Heart right ventricle (tissue), 16 donors: ENCODE measurements at places on chromosomes 16 and 17. TPM values are rescaled to one million over a fixed set of nuclear protein-coding genes. Genes with fewer than 3 reads are reported as not detected.

- H3K27ac ChIP-seq: no peak overlapping the region
- H3K4me1 ChIP-seq: no peaks in the 10 kb centered on the region
- H3K36me3 ChIP-seq: no peaks in the 10 kb centered on the region
- DNase-seq: no peak
- H3K4me3 ChIP-seq: no peak overlapping the region
- H3K27me3 ChIP-seq: peaks cover 59% of the 10 kb centered on the region
Measured at GRCh38 chr17:58233543-58233942, 4.8 kb upstream of the LPO start.

DNA sequence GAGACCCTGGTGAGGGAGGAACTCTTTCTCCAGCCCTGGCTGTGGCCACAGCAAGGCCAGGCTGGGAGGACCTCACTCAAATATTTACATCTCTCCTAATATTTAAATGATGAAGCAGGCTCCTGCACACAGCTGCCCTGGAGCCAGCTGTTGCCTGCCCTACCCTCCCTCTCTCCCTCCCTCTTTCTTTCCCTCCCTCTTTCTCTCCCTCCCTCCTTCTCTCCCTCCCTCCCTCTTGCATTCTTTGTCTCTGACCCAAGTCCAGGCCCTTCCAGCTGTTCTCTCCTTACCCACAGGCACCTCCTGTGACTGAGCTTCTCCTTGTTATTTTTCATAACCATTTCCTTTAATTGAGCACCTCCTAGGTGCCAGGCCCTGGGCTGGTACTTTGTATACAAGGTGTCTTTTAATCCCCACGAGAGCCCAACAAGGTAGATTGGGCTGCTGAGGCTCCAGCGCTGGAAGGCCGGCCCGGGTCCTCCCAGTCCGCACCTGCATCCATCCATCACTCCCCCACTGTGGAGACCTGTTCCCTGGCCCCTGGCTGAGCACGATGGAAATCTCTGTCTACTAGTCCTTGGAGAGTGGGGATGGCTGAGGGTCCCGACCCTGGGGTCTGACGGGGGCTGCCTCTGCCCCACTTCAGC, 242.3 kb downstream of the SEC14L1 start:
- H3K4me3 ChIP-seq: no peak overlapping the region
- peaks cover 58% of the 10 kb centered on the region for H3K4me1 ChIP-seq
- DNase-seq: peak; percentile 14
- H3K27ac ChIP-seq: peak overlapping the region; percentile 87
- H3K36me3 ChIP-seq: no peaks in the 10 kb centered on the region

GRCh38 chr17:70076189-70076588, 1.2 kb downstream of the KCNJ16 start:
- no peaks in the 10 kb centered on the region for H3K36me3 ChIP-seq
- H3K27ac ChIP-seq: no peak overlapping the region
- H3K4me1 ChIP-seq: peaks cover 5% of the 10 kb centered on the region
- H3K27me3 ChIP-seq: no peaks in the 10 kb centered on the region

DNA sequence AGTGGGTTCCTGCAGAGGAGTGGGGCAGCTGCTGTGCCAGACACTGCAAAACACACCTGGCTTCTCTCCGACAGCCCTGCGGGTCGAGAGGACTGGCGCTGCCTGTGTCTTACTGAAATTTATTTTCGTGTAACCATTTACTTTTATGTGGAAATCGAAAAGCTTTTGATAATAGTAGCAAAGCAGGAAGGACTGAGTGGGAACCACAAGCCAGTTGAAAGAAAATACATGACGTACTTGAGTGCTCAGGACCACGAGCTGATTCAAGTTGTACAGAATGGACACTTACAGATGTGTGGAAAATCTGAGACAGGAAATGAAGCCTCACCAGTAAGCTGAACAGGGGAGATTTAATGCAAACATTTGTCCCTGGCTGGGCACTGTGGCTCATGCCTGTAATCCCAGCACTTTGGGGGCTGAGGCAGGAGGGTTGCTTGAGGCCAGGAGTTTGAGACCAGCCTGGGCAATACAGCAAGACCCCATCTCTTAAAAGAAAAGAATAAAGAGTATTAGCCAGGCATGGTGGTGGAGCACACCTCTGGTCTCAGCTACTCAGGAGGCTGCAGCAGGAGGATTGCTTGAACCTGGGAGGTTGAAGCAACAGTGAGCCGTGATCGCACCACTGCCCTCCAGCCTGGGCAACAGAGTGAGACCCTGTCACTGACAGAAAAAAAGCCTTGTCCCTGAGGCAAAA, 11.3 kb upstream of the RPL13 start:
- no peaks in the 10 kb centered on the region for H3K27me3 ChIP-seq
- H3K4me3 ChIP-seq: no peak overlapping the region
- peaks cover 6% of the 10 kb centered on the region for H3K36me3 ChIP-seq
- no peak overlapping the region for H3K27ac ChIP-seq

DNA sequence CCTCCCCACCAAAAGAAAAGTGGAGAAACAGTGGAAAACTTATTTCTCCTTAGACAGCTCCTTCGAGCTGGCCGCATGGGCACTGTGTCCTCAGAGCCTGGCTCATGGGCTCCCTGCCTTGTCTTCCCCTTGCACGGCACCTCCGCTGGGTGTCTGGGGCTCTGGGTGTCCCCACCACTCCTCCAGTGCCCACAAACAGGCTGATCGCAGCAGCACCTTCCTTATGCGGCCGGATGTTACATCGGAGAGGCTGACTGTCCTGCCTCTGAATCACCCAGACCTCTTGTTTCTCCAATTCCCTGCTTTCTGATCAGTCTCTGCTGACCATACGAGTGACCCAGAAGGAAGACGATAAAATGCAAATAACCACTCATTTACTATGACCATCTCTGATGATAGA, 121.7 kb downstream of the SLC39A11 start:
- H3K27ac ChIP-seq: no peak overlapping the region
- no peaks in the 10 kb centered on the region for H3K36me3 ChIP-seq
- DNase-seq: no peak
- H3K27me3 ChIP-seq: no peaks in the 10 kb centered on the region

GRCh38 chr16:75555707-75556430, at the start of gene TMEM231:
Gene TMEM231, minus strand, starts transcription at chr16:75556252. Its CDS starts 43 bp downstream, at chr16:75556209.
- H3K4me3 ChIP-seq: peak within 1 kb of the TSS; percentile 73
- H3K36me3 ChIP-seq: no peaks in the 10 kb centered on the region
- DNase-seq: peak; percentile 98
- no peaks in the 10 kb centered on the region for H3K27me3 ChIP-seq

GRCh38 chr16:678858-679813, 1.1 kb upstream of the STUB1 start:
- peaks cover 19% of the 10 kb centered on the region for H3K36me3 ChIP-seq
- H3K27ac ChIP-seq: peak overlapping the region; percentile 97
- peak; percentile 82 for DNase-seq
- peak overlapping the region; percentile 67 for H3K4me3 ChIP-seq
- H3K4me1 ChIP-seq: peaks cover 48% of the 10 kb centered on the region

DNA sequence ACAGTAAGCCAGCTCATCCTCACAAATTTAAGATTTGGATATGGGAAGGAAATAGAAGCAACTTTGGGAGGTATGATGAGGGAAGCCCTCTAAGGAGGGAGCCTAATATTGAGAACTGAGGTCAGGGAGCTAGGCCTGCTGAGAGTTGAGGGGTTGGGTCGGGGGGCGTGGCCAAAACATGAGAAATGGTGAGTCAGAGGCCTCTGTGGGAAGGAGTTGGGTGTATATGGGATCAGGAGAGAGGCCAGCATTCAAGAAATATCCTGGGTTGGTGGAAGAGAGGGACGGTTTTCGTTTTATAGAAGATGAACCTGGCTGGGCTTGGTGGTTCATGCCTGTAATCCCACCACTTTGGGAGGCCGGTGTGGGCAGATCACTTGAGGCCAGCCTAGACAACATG, 48.4 kb downstream of the CLEC16A start:
- no peak for DNase-seq
- no peaks in the 10 kb centered on the region for H3K27me3 ChIP-seq
- H3K4me1 ChIP-seq: peaks cover 14% of the 10 kb centered on the region
- peaks cover 68% of the 10 kb centered on the region for H3K36me3 ChIP-seq
- H3K27ac ChIP-seq: no peak overlapping the region

DNA sequence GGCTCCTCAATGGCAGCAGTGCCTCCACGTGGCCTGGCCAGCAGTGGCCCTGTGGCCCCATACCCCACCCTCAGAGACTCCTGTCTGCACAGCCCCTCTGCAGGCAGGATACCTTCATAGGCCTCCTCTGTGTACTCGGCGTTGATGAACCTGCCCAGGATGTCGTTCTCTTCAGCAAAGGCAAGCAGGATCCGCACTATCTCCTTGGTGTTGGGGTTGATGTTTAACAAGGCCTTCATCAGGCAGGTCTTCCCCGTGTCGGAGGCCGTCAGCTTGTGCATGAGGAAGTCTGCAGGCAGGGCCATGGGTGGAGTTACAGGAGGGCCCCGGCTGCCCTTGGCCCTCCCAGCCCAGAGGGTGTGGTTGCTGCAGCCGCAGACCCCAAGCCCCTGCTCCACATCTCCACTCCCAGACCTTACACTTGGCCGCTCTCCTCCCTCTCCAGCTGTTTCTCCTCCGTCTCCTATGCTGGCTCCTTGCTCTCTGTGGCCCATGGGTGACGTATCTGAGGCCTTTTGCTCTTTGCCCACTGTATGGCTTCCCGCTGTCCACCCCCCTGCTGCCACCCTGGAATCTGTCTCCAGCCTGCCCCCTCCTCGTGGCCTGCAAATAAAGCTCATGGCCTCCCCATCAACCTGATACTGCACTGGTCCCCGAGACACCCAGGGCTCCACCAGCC, 15.1 kb downstream of the TRPV3 start:
- H3K27ac ChIP-seq: no peak overlapping the region
- DNase-seq: no peak
- no peaks in the 10 kb centered on the region for H3K36me3 ChIP-seq
- H3K27me3 ChIP-seq: no peaks in the 10 kb centered on the region

GRCh38 chr17:71941920-71942319, 178.9 kb upstream of the SOX9 start:
- H3K27ac ChIP-seq: no peak overlapping the region
- DNase-seq: no peak
- H3K4me3 ChIP-seq: no peak overlapping the region

DNA sequence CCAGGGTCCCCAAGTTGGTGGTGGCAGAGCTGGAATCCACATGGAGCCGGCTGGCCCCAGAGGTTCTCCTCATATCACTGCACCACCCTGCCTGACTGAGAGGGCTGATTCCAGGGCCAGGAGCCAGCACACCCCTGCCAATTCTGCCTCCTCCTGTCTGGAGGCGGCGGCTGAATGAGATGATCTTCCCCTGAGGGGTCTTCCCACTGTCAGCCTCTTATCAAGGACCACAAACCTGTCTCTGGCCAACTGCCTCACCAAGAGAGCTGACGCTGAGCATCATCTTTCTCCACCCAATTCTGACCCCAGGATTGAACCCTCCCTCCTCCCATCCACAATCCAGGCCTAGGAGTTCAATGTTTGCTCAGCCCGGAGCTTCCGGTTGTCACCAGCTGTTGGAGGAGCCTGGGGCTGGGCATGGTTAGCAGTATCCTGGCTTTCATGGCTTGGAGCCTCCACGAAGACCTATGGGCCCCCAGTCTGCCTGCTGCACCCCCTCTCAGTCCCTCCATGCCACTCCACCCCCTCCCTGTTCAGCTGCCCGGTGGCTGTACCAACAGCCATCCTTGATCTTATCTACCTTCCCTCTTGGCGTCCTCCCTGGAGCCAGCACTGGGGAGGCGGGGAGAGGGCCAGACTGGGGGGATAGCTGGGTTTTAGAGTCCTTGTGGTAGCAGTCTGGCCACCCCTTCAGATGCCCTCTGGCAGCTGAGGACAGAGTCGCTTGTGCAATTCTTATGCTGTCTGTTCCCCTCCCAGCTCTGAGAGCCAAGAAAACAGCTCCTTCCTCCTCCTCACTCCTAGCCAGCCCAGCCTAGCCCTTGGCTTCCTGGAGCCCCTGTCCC, 25.6 kb downstream of the ABCC3 start:
- H3K27ac ChIP-seq: peak overlapping the region; percentile 80
- no peaks in the 10 kb centered on the region for H3K27me3 ChIP-seq
- peaks cover 31% of the 10 kb centered on the region for H3K4me1 ChIP-seq

- no peak for DNase-seq
- H3K36me3 ChIP-seq: no peaks in the 10 kb centered on the region
- H3K4me1 ChIP-seq: no peaks in the 10 kb centered on the region
- no peak overlapping the region for H3K4me3 ChIP-seq
- no peak overlapping the region for H3K27ac ChIP-seq
Measured at GRCh38 chr17:13822700-13823099, 221.0 kb upstream of the HS3ST3A1 start.

GRCh38 chr16:86968866-86969265, 348.3 kb downstream of the C16orf95 start:
- DNase-seq: no peak
- no peaks in the 10 kb centered on the region for H3K4me1 ChIP-seq
- no peaks in the 10 kb centered on the region for H3K27me3 ChIP-seq

GRCh38 chr17:29565643-29566472, 979 bp downstream of the ABHD15 start:
- peak; percentile 42 for DNase-seq
- no peaks in the 10 kb centered on the region for H3K27me3 ChIP-seq
- H3K4me1 ChIP-seq: peaks cover 54% of the 10 kb centered on the region
- H3K27ac ChIP-seq: peak overlapping the region; percentile 92
- peak overlapping the region; percentile 83 for H3K4me3 ChIP-seq

DNA sequence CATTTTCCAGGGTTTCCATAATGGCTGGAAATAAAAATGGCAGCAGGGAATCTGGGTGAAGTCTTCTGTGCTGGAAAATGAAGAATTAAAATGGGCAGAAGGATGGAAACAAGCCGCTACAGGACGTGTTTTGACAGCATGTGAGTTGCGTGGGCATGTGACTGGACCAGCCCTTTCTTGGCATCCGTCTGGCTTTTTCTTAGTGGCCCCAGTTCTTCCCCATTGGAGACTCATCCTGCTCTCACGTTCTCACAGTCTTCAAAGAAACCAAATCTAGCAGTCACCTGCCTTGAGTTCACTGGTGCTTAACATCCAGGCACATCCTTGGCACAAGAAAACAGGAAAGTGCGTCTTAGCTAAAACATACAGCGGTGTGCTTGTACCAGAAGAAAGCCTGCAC, 180.2 kb upstream of the CACNG5 start:
- H3K4me1 ChIP-seq: no peaks in the 10 kb centered on the region
- no peaks in the 10 kb centered on the region for H3K36me3 ChIP-seq
- DNase-seq: no peak
- H3K27me3 ChIP-seq: no peaks in the 10 kb centered on the region

GRCh38 chr16:3020247-3020603, at the start of gene TNFRSF12A:
Gene TNFRSF12A, plus strand, starts transcription at chr16:3020368. Its CDS starts 30 bp downstream, at chr16:3020398.
- peak within 1 kb of the TSS; percentile 89 for H3K27ac ChIP-seq
- H3K4me1 ChIP-seq: peaks cover 28% of the 10 kb centered on the region
- H3K4me3 ChIP-seq: peak within 1 kb of the TSS; percentile 75
- peak; percentile 80 for DNase-seq

Gene P3H4
- 2.9 TPM for total RNA-seq

Gene CLEC18B
- total RNA-seq: not detected

Gene SKAP1
- total RNA-seq: 0.94 TPM

Gene TMEM256
- total RNA-seq: 67.1 TPM

Gene GLIS2
- total RNA-seq: 14.1 TPM

Gene TEDC2
- total RNA-seq: 0.89 TPM

Gene SARM1
- total RNA-seq: 8.3 TPM

Gene CD300E
- 0.64 TPM for total RNA-seq

Gene C1QL1
- 7.5 TPM for total RNA-seq
